Placental pericyte (primary cell): ENCODE measurements at places on chromosomes 4 and X. TPM values are rescaled to one million over a fixed set of nuclear protein-coding genes. Genes with fewer than 3 reads are reported as not detected.

MYOZ2 gene
- total RNA-seq: 0.29 and 0.66 TPM in 2 replicates

ADGRG4 gene
- not detected in 2 replicates for total RNA-seq

ARX gene
- not detected in 2 replicates for total RNA-seq

FGF13 gene
- total RNA-seq: 0.14 TPM in 1 of 2 replicates, not detected in the other

SLC10A4 gene
- not detected in 2 replicates for total RNA-seq

GIMD1 gene
- total RNA-seq: 0.14 TPM in 1 of 2 replicates, not detected in the other

MEPE gene
- not detected in 2 replicates for total RNA-seq

TMEM47 gene
- 0.66 and 13.3 TPM in 2 replicates for total RNA-seq

ZDHHC15 gene
- total RNA-seq: under 0.01 TPM in 1 of 2 replicates, not detected in the other
